Hindlimb muscle (tissue), 1 donor: ENCODE measurements at places on chromosomes 3 and 15. TPM values are rescaled to one million over a fixed set of nuclear protein-coding genes. Genes with fewer than 3 reads are reported as not detected.

Gene SNRPN
- polyA plus RNA-seq: 170 TPM

Gene SLCO3A1
- polyA plus RNA-seq: 5.1 TPM

Gene IL17RB
- 3.2 TPM for polyA plus RNA-seq

Gene IQCH
- 0.53 TPM for polyA plus RNA-seq

Gene TMIE
- polyA plus RNA-seq: 0.63 TPM

Gene PLA2G4F
- 0.35 TPM for polyA plus RNA-seq

Gene MASP1
- 5.4 TPM for polyA plus RNA-seq

Gene THSD4
- 17.5 TPM for polyA plus RNA-seq
